Esophagus squamous epithelium (tissue), 5 donors: ENCODE measurements at places on chromosomes 6 and 20. TPM values are rescaled to one million over a fixed set of nuclear protein-coding genes. Genes with fewer than 3 reads are reported as not detected.

FOXF2 gene
- 5.7 TPM for total RNA-seq

ELOVL5 gene
- total RNA-seq: 12.4 TPM

MYLK2 gene
- total RNA-seq: not detected

MMP24 gene
- 0.06 TPM for total RNA-seq

SSTR4 gene
- total RNA-seq: not detected

VSX1 gene
- total RNA-seq: not detected

DEFB124 gene
- total RNA-seq: not detected

SOX18 gene
- 3.9 TPM for total RNA-seq

MYB gene
- total RNA-seq: 2.6 TPM

CST1 gene
- not detected for total RNA-seq

CLVS2 gene
- not detected for total RNA-seq

NRSN1 gene
- total RNA-seq: not detected

MEI4 gene
- total RNA-seq: not detected

EYA4 gene
- 1.1 TPM for total RNA-seq

LZTS3 gene
- 1.1 TPM for total RNA-seq

MAP1LC3A gene
- 21.1 TPM for total RNA-seq

RAD21L1 gene
- not detected for total RNA-seq

MUC22 gene
- 4.1 TPM for total RNA-seq

TRIM40 gene
- not detected for total RNA-seq

ARMC2 gene
- total RNA-seq: 0.66 TPM

MTFR2 gene
- 2.5 TPM for total RNA-seq

CPNE5 gene
- total RNA-seq: 1.4 TPM

RSPO3 gene
- total RNA-seq: 1.1 TPM

TXLNB gene
- 0.04 TPM for total RNA-seq

KHDC1L gene
- total RNA-seq: not detected

KIF16B gene
- total RNA-seq: 29.6 TPM

SAPCD1 gene
- total RNA-seq: 0.95 TPM

GINM1 gene
- 19.9 TPM for total RNA-seq

PRSS35 gene
- total RNA-seq: not detected

PTK7 gene
- total RNA-seq: 31.8 TPM

HUS1B gene
- 3.4 TPM for total RNA-seq

CTAGE9 gene
- total RNA-seq: not detected

SMLR1 gene
- total RNA-seq: not detected

MDFI gene
- total RNA-seq: 50.5 TPM

HLA-F gene
- total RNA-seq: 8.7 TPM

CNR1 gene
- total RNA-seq: 4.6 TPM

PRDM1 gene
- total RNA-seq: 18.3 TPM

HLA-DOB gene
- total RNA-seq: 0.53 TPM

JPH2 gene
- 32.0 TPM for total RNA-seq

DDO gene
- 0.57 TPM for total RNA-seq

SIGLEC1 gene
- 3.2 TPM for total RNA-seq

ANKRD6 gene
- 12.0 TPM for total RNA-seq

AP5S1 gene
- 5.8 TPM for total RNA-seq

CST5 gene
- not detected for total RNA-seq
